Activated CD8-positive, alpha-beta memory T cell treated with anti-CD3 and anti-CD28 coated beads, Interleukin-2, amount 50 U/mL, for 4 hours (primary cell): ENCODE measurements at places on chromosomes 6 and 20.

- DNase-seq = no peak
Measured at GRCh38 chr6:155454471-155454870, 1.2 kb downstream of the NOX3 start.

- DNase-seq = no peak
Measured at GRCh38 chr20:25178563-25179438, 16.7 kb upstream of the ENTPD6 start.

- no peak for DNase-seq
Measured at GRCh38 chr20:58956078-58956477, 25.0 kb upstream of the NELFCD start.

DNA sequence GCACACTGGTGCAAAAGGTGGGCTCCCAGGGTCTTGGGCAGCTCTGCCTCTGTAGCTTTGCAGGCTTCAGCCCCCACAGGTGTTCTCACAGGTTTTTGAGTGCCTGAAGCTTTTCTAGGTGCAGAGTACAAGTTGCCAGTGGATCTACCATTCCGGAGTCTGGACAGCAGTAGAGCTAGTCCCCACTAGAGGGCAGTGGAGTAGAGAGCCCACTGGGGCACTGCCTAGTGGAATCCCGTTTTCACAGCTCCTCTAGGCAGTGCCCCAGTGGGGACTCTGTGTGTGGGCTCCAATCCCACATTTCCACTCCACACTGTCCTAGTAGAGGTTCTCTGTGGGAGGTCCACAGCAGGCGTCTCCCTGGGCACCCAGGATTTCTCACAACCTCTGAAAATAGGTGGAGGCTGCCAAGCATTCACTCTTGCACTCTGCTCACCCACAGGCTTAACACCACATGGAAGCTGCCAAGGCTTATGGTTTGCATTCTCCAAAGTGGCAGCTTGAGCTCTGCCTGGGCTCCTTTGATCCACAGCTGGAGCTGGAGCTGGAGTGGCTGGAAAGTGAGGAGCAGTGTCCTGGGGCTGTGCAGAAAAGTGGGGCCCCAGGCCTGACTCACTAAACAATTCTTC lies 86.3 kb upstream of the PROKR2 start:
- DNase-seq = no peak

DNA sequence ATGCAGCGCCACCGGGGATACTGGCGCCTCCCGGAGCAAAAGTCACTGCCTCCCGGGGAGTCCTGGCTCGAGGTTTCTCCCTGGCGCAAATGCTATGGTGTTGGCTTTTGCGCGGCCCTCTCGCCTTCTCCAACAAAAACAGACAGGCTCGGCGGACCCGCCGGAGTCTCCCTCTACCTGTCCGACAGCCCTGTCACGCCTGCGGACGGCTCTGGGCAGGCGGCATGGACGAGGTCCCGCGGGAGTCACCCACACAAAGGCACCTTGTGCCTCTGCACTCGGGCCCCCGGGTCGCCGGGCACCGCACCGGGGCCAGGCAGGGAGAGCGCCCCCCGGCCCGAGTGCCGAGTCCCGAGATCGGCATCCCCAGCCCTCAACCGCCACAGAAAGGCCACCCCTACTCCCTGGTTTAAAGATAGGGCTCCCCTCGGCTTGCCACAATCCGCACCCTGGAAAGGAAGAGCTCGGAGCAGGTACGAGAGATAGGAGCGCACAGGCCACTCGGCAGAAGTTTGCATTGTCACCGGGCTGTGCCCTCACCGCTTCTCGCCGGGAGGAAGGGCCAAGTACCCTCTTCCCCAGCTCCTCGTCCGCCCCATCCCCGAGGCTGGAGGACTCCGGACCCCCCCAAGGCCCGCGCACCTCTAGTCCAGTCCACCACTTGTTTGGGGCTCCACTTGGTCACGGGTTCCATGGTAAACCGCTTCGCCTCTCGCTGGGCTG lies 903 bp downstream of the CNKSR3 start:
- no peak for DNase-seq
